ENCODE measurements at places on chromosomes 13 and 19.
A peak's percentile ranks its signal among the peaks of the same experiment; 100 is the strongest.

DNA sequence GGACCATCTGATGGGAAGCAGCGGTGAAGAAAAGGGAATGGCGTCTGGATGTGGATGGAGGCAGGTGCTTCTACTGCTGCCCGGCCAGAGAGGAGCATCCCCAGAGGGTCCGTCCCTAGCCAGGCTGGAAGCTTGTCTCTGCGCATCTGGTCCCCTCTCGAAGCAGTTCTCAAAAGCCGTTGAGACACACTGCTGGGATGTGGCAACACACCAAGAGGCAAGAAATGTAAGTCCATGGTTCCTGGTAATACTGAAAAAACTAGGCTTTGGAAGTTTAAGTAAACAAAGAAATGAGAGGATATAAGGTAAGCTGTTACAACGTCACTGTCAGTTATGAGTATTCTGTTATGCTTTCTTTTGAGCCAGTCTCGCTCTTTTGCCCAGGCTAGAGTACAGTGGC, 15.1 kb upstream of the FFAR2 start:
- DNase-seq, result no peak

- no peak for DNase-seq
These were observed 59.4 kb upstream of the SPRY2 start for GRCh38 chr13:80400164-80400864.

- no peak for DNase-seq
These were observed 43.3 kb downstream of the CCNE1 start for GRCh38 chr19:29855087-29855486.

DNA sequence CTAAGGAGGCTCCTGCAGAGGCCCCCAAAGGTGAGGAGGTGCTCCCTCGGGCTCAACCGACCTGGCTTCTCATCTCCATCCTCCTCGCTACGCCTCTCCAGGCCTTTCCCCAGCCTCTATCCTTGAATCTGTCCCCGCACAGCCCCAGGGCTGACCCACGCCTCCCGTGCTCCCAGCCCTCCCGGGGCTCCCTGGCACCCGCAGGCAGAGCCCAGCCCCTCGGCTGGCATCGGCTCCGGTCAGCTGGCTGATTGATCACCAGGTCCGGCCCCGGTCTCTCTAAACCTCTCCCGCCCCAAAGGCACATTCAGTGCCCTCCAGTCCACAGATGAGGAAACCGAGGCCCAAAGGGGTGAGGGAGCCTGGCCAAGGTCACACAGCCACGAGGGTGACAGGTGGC, 2.5 kb downstream of the MYBPC2 start:
- no peak for DNase-seq

- DNase-seq, result no peak
These were observed 14.7 kb downstream of the DCT start for GRCh38 chr13:94464771-94465170.

- peak; percentile 40 for DNase-seq
These were observed 13.0 kb downstream of the YIPF2 start for GRCh38 chr19:10915130-10916091.

GRCh38 chr13:51826606-51827005, 18.4 kb downstream of the TMEM272 start:
- DNase-seq, result no peak

- DNase-seq, result no peak
These were observed 2.8 kb downstream of the TMEM221 start for GRCh38 chr19:17445526-17446165.

GRCh38 chr13:97935071-97935470, 18.4 kb upstream of the IPO5 start:
- no peak for DNase-seq

GRCh38 chr13:81577601-81578195, 1236.8 kb upstream of the SPRY2 start:
- DNase-seq, result no peak

DNA sequence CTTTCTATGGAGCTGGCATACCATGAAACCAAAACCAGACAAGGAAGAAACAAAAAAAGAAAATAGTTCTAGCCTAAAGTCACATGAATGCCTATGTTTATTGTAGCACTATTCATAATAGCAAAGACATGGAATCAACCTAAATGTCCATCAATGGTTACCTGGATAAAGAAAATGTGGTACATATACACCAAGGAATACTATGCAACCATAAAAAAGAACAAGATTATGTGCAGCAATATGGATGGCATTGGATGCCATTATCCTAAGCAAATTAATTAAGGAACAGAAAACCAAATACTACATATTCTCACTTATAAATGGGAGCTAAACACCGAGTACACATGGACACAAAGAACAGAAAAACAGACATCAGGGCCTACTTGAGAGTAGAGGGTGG, 10.5 kb downstream of the ZNF780A start:
- no peak for DNase-seq

DNA sequence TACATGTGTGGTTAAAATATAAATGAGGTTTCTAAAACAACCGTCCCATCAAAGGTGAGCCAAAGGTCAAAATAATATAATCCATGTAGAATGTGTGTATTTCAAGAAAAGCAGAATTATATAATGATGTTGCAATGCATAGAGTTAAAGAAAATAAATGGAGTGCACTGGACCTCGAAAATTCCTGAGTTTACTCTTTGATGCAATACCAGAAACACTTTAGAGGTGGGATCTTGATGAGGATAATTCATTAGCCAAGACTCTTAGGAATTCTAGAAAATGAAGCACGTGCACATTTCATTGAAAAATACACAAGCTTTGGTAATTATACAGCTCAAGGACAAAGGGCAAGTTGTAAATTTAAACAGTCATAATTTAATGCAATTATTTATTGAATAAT, 508.9 kb upstream of the ARGLU1 start:
- DNase-seq, result no peak

DNA sequence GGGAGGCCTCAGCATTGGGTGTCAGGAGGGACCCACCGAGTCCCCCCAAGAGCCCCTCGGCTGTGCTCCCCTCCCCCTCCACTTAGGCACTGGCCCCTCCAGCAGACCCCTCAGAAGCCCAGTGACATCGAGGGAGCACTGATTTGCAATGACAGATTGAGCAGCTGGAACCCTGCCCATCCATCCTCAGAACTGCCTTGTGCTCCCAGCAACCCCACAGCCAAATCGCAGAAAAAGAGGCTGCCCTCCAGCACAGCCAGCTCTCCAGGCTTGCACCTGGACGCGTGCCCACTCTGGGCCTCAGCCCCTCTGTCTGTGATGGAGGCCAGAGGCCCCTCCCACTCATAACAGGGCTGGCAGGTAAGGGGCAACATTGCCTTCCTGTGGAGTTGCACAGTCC, 123.2 kb upstream of the VSTM2B start:
- no peak for DNase-seq

GRCh38 chr19:36771261-36772231, 1.1 kb downstream of the ZNF850 start:
- DNase-seq, result peak; percentile 93

DNA sequence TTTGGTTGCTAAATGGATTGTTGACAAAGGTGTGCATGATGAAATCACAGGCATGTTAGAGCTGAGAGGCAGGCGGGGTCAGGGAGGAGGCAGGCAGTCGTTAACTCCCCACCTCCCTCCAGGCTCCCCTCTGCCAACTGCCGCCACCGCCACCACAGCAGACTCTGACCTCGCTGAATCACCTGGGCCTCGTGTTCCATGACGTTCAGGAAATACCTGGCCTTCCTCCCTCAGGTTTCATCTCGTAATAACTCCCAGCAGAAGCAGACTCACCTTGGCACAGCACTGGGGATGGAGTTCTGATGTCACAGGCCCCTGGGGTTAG, 198.5 kb downstream of the KATNAL1 start:
- DNase-seq, result no peak

DNA sequence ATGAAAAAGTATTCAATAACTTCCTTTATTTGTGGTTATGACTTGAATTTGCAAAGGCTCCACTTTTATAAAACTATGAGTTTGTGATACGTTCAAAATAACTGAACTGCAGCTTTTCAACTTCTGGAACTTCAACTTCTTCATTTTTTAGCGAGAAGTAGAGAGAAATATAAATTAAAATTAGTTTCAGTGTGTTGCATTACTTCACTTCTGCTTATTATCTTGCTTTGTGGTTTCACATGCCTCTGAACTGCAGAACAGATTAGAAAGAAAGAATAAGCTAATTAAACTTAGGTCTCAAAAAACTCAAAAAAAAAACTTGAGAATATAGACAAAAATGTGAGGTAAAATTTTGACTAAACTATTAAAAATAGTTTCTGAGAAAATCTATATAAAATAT, 1073.4 kb downstream of the PCDH17 start:
- no peak for DNase-seq

DNA sequence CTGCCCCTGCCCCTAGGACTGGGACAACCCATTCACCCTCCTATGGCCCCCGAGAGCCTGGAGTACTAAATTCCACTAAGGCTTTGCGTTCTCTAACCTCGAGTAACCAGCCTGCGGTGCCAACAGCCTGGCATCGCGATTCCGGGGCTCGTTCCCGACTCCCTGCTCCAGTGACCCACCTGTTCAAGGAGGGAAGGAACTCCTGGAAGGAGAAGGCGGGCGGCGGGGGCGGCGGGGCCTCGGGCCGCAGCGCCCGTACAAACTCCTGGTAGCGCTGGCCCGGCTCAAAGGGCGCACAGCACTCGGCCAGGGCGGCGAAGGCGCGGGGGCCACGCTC, 6.3 kb downstream of the GMIP start:
- no peak for DNase-seq

DNA sequence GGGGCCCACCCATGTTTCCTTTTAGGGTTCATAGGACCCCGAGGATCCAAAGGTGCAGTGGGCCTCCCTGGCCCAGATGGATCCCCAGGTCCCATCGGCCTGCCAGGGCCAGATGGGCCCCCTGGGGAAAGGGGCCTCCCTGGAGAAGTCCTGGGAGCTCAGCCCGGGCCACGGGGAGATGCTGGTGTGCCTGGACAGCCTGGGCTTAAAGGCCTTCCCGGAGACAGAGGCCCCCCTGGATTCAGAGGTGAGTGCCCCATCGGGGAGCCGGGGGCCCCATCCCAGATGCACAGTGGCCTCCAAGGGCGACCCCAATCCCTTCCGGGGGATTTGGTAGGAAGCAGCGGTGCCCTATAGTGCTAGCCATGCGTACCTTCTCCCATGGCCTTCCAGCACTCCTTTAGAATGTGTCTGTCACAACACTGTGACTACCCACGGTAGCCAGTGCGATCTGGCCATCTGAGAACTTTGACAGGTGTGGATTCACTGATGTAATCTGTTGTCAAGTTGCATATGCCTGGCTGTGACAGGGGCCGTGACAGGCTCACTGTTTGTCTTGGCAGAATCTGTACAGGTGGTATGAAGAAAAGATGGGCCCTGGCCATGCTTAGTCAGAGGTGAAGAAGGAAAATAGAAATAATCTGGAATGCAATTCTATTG, 88.5 kb downstream of the RAB20 start:
- DNase-seq, result no peak

DNA sequence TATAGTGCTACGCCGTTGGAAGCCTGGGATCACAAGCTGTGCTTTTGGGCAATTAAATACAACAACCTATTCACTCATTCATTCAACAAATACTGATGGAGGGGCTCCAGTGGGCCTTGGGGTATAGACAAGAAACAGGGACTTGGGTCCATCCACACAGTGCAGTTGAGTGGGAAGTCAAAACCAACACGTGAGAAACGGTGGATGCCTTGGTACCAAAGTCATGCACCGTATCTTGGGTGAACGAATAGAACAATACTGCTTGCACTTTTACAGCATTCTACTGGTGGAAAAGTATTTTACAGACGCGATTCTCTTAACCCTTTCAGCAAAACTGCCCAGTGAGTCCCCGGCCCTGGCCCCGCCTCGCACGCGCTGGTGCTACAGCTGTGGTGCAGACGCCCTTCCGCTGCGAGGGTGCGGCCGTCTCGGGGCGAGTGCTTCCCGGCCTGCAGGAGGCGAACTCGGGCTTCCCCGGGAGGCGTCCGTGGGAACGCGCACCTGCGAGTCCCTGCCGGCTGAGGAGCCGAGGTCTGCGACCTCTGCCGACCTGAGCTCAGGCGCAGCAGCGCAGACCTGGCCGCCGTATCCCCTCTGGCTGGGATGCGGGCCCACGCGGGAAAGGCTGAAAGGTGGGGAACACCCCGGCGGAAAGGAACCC, 8.3 kb downstream of the TNFRSF19 start:
- peak; percentile 39 for DNase-seq

DNA sequence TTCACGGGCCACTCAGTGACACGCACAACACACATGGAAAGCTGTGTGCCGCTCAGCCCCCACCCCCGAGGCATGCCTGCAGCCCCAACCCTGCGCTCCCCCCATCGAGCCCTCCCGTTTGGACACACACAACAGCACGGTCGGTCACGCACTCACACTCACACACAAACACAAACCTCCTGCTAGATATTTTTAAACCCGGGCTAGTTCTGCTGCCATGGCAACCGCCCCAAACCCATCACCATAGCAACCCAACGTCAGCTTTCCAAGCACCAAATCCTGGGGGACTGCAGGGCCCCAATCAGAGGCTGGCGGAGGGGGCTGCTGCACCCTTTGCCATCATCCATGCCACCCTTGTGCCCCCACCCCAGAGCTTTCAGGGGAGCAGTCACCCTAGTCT, 2.5 kb upstream of the NOVA2 start:
- DNase-seq, result no peak

DNA sequence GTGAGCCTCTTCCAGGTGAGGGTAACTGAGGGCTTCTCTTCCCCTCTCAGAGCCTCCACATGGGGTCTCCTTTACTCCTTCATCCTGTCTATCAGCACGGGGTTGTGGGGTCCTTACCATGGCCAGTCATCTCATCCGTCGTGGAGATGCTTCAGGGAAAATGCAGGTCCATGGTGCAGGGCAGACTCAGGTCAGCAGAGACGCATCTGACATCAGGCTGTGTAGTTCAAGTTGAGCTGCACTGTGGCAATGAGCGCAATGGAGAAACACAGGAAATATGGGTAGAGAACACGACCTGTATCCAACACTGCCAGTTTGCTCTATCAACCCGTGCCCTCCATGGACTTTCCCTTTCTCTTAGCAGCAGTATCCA, 13.9 kb downstream of the LILRA5 start:
- DNase-seq, result no peak

GRCh38 chr13:21901811-21902708, 231.2 kb downstream of the FGF9 start:
- DNase-seq, result no peak

DNA sequence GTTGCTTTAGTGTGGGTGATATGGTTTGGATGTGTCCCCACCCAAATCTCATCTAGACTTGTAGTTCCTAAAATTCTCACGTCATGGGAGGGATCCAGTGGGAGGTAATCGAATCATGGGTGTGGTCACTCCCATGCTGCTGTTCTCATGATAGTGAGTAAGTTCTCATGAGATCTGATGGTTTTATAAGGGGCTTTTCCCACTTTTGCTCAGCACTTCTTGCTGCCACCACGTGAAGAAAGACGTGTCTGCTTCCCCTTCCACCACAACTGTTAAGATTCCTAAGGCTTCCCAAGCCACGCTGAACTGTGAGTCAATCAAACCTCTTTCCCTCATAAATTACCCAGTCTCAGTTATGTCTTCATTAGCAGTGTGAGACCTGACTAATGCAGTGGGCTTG, 26.0 kb downstream of the OR10H4 start:
- DNase-seq, result no peak
